Astrocyte of the spinal cord (primary cell): ENCODE measurements at places on chromosomes 7 and 10.

DNA sequence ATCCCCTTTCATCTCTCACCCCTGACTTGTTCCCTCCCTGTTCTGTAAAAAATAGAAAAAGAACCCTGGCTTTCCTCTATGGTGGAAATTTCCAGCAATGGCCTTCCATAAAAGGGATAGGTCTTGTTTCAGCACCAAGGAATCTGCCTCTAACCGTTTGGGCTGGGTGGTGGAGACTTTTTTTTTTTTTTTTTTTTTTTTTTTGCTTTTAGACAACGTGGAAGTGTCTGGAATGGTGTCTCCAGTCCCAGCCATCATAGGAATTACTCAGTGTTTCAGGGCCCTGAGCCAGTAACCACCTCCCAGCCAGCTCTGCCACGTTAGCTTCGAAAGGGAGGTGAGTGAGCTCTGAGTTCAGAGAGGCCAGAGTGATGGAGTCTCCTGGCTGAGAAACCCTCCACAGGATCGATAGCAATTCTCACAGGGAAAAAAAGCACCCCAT is 97.3 kb upstream of the COL1A2 start:
- DNase-seq: peak; percentile 98

DNA sequence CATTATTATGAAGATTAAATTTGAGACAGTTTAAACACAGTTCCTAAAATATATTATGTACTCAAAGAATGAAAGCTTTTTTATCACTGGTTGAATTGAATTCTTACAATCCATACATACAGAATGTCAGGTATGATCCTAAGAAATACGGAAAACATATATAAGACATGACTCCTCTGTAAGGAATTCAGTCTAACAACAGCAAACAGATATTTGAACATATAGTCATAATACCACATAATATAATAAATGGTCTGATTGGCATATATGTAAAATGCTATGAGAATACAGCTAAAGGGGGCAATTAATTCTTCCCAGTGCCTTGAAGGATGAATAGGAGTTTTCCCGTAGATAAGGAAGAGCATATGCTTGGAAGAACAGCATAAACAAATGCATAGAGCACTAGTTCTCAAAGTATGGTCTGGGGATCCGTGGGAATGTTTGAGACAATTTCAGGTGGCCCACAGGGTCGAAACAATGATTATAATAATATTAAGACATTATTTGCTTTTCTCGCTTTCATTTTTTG is 10.6 kb upstream of the ARID5B start:
- no peak for DNase-seq

DNA sequence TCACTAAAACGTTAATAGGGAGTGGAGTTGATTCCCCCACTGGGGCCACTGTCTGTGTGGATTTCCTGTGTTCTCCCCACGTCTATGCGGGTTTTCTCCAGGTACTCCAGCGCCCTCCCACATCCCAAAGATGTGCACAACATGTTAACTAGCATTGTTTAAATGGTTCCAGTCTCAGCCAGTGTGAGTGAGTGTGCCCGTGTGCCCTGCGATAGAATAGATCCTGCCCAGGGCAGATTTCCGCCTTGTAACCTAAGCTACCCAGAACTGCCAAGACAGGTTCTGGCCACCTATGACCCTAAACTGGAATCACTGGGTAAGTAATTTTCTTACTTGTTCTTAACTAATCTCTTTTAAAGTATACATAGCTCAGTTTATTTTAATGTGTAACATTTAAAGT is 58.5 kb downstream of the CCDC6 start:
- no peak for DNase-seq

GRCh38 chr7:106568002-106568679 is 92.8 kb downstream of the CCDC71L start:
- no peak for DNase-seq

DNA sequence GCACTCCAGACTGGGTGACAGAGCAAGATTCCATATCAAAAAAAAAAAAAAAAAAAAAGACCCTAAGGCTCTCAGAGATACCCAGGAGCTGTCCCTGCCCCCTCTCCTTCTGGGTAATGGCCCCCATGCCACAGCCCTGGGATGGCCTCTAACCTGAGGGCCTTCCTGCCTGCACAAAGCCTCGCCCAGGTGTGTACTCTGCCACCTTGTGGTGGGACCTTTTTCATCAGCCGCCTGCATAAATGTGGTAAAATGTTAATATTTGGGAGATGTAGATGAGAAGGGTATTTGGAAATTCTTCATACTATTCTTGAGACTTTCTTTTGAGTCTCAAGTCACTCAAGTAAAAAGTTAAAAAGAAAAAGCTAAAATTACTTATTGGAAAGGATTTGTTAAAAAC is 46.3 kb upstream of the RNF216 start:
- no peak for DNase-seq

GRCh38 chr7:117001283-117001682 is 48.0 kb downstream of the ST7 start:
- DNase-seq: no peak

DNA sequence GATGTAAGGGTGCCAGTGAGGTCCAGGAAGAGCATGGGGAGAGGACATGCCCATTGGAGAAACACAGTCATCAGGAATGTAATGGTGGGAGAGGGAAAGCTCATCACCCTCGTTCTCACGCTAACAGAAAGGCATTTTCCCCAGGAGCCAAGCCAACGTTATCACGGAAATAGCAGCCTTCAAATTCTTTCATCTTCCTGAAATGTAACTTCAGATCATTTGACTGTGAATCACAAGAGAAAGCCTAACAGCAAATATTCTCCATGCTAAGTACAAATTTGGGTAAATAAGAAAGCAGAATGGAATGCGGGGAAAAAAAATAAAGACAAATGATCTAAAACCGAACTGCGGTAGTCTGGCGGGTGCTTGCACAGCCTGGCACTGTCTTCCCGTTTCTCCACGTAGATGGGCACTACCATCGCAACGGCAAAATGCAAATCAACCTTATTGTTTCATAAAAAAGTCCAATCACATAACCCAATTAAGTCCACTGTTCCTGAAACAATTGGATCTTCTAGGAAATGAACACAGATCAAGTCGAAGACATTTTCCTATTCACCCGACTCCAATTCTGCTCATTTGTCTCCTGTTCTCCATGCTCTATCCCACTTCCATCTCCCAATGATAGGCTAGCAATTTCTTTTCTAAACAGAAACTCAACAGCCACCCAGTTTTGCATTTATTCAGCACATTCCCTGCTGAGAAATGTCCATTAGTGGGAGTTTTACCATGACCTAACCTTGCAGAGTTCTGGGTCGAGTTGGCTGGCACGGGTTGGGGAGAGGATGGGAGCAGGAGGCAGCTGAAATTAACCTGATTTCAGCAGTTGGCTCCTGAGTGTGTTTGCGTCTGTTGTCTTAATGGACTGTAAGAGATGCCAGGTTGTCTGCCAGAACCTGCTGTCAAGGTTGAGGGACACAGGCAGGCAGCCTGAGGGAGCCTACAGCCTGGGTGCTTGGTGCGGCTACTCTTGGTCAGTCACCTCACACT is 74.6 kb upstream of the FRMD4A start:
- DNase-seq: peak; percentile 94

DNA sequence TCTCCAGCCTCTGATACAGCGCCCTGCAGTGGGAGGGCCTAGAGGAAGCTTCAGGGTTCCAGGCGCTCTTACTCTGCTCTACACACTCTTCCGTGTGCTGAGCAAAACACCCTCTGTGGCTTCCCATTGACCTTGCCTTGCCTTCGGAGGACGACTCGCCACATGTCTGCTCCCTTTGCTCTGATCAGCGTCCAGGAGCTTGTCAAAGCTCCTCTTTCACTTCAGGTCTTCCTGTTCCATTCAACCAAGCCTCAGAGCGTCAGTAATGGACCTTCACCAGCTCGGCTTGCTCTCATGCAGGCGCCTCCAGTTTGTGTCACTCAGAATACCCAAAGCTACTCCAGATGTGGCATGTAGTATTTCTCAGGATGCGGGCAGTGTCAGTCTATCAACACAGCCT is 173.9 kb downstream of the ARID5B start:
- DNase-seq: no peak

DNA sequence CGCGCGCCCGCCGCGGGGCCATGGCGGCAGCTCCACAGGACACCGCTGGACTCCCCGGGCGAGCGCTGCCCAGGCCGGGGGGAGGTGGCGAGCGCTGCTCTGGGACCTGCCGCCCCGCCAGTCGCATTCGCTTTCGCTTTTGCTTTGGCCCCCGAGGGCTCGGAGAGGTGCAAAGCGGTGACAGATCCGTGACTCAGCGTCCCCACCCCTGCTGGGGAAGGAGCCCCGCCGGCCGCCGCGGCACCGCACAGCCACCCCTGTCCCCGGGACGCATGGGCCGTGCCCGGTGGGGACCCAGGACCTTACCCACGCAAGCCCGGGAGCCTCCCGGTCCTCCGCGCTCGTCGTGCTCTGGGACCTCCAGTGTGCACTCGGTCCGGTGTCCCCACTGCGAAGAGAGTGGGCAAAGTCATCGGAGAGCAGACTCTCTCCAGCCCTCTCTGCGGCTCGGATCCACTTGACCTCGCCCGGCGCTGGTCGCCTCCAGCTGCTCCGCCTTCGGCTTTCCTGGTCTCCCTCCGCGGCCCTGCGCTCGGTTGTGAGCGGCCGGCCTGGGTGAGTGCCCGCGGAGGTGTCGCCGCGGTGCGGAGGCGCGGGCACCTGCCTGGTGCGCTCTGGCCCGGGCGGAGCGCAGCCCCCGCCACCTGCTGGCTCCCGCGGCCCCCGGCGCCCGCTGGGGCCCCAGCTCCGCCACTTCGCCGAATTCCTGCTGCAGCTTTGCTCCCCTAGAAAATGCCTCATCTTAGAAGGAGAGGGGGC is at the start of gene IL15RA:
Gene IL15RA (minus strand): TSS at position 73 of the 759 bp plus-strand sequence. CDS start 51 bp downstream, at position 22.
- DNase-seq: peak; percentile 61

DNA sequence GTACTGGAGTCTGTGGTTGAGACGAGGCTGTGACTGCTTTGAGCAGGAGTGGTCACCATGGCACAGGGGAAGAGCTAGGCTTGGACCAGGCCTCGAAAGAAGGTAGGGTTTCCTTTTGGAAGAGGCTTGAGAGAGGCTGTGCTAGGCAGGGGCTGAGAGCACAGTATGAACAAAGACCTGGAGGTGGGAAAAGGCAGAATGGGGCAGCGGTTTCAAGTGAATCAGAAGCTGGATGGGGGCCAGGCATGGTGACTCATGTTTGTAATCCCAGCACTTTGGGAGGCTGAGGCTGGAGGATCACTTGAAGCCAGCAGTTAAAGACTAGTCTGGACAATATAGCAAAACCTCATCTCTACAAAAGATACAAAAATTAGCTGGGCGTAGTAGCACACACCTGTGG is 65.9 kb downstream of the CLIP2 start:
- peak; percentile 87 for DNase-seq

- DNase-seq: no peak
These were observed 42.1 kb upstream of the NAMPT start for GRCh38 chr7:106326594-106327537.

- DNase-seq: no peak
These were observed 419.5 kb downstream of the PHTF2 start for GRCh38 chr7:78218051-78218450.

- no peak for DNase-seq
These were observed 172.5 kb downstream of the CCDC7 start for GRCh38 chr10:32618482-32618881.

DNA sequence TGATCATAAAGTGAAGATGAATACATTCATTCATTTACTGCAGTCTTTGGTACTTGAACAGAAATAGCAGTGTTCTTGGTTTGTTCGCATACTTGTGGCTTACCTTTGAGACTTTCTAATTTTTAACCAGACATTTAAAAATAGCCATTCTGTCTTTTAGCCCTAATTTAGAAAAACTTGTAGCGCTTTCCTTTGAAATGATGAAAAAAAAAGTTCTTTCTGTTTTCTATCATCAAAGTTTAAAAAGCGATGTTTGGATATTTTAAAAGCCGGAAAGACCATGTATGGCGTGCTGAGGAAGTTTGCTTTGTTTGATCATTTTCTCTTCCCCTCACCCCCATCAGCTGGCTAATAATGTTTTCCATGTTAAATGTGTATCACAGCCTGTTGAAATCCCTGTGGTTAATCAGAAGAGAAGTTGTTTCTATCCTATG is 116.3 kb downstream of the CUX1 start:
- DNase-seq: no peak

GRCh38 chr7:75734586-75735458 is 3.9 kb downstream of the HIP1 start:
- DNase-seq: peak; percentile 75

DNA sequence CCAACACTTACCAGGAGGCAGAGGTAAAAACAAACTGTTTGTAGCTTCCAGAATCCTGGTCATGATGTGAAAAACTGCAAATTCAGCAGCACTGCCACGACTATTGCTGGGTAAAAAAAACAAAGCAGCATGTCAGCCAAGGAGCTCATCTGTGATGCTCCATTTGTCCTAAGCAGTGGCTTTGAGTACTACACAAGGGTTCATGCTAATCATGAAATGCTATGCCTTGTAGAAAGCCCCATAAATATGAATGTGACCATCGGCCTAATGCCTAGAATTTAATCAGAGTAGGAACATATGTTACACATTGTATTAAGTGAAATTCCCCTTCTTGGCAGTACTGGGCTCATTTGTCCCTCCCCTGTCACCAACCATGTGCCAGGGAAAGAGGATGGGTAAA is 95.4 kb downstream of the GSAP start:
- DNase-seq: no peak

DNA sequence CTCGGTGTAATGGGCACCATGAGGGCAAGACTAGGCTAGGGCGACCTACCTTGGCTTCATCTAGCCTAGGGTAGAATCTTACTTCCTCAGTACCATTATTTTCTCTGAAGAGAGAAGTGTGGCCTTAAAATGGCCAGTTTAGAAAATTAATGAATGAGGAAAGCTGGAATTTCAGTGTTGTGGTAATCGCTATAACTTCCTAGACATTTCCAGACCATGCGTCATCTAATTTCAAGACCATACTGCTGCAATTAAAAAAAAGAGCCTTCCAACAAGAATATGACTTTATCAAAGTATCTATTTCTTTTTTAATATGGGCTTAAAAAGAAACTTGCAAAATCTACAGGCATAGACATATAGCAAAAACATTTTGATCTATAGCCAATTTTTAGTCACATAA is 68.5 kb downstream of the CPVL start:
- DNase-seq: no peak

DNA sequence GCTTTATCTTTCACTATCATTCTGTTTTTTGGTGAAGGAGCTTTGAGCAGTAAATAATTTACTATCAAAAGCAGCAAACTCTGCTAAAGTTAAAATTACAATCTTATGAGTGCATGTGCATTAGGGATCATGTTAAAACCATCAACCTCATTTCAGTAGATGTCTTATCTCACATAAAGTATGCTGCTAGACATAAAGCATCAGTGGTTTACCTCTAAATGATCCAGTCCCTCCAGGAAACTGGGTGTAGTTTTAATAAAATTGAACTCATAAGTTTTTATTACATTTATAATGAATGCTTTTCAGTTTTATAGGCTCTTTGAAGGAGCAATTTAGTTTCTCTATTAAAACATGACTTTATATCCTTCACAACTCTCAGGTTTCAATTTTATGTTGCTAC is 108.7 kb downstream of the LRRN3 start:
- peak; percentile 11 for DNase-seq
